ENCODE measurements at places on chromosomes 11 and 22.

DNA sequence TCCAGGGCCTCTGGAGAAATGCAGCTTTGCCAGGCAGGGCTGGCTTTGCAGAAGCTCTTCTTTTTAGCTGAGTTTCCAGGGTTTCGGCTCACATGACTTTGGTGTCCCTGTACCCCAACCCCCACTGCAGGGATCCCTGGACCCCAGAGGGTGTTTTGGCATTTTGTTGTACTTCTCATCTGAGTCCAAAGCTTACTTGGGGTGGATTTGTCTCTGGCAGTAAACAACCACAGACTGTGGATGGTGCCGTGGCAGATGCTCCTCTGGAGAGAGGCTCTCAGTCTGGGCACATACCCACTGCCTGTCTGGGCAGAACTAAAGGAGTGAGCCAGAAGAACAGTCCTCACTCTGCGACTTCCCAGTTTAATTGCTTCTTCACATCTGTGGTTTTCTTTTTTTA, 49.6 kb downstream of the COMMD9 start:
- no peak for DNase-seq

- no peak for DNase-seq
Measured at GRCh38 chr11:69445131-69445470, 36.4 kb upstream of the LINC01488 start.

DNA sequence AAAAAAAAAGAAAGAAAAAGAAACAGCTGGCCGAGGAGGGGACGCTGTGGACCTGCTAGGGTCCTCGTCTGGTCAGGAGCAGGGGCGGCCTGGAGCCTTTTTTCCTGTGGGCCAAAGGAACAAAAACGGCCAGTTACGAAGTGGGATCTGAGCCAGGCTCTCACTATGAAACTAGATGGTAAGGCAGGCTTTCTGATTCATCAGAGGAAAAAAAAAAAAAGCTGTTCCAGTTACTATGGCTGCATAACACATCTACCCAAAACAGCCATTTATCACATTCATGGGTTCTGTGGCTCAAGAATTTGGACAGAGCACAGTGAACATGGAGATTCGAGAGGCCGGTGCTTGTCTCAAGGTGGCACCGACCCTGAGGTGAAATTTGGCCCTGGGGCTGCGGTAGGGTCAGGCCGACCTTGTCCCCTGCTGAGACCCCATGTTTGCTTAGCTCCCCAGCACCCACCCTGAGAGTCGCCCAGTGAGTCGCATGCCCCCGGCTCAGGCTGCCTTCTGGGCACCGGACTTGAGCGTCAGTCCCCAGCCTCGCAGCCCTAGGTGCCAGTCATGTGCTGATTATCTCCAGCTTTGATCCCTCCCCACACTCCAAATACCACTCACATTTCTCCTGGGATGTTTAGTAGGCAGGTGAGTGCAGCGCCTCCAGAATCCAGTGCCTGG, 34.2 kb downstream of the MRGPRD start:
- DNase-seq, result no peak

GRCh38 chr11:96023275-96023674, 99.4 kb upstream of the MTMR2 start:
- no peak for DNase-seq

GRCh38 chr11:100302824-100303223, 384.3 kb upstream of the ARHGAP42 start:
- no peak for DNase-seq

- DNase-seq, result no peak
Measured at GRCh38 chr22:17897858-17898257, 123.6 kb upstream of the BID start.

- no peak for DNase-seq
Measured at GRCh38 chr11:61524446-61524845, 15.9 kb downstream of the LRRC10B start.

- DNase-seq, result peak; percentile 42
Measured at GRCh38 chr22:31313366-31314147, 21.3 kb upstream of the PIK3IP1 start.

- no peak for DNase-seq
Measured at GRCh38 chr11:126544108-126545056, 188.9 kb downstream of the ST3GAL4 start.

DNA sequence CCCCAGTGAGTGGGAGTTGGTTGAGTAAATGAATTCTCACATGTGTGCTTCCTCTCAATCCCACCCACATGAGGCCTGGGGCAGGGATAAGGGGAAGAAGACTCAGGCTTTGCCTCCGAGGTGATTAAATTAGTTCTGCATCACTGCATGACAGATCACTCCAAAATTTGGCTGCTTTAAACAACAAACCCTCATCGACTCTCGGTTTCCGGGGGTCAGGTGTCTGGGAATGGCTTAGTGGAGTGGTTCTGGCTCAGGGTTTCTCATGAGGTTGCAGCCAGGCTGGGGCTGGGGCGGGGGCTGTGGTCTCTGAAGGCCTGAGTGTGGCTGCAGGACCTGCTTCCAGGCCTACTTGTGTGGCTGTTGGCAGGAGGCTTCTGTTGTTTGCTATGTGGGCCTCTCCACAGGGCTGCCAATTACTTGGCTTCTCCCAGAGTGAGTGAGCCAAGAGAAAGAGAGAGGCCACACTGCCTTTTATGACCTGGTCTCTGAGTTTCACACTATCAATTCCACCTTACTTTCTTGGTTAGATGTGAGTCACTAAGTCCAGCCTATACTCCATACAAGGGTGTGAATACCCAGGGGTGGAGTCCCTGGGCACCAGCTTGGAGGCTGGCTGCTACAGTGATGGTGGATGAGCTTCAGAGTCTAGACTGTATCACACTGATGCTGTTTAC, 15.9 kb downstream of the MOGAT2 start:
- DNase-seq, result no peak

DNA sequence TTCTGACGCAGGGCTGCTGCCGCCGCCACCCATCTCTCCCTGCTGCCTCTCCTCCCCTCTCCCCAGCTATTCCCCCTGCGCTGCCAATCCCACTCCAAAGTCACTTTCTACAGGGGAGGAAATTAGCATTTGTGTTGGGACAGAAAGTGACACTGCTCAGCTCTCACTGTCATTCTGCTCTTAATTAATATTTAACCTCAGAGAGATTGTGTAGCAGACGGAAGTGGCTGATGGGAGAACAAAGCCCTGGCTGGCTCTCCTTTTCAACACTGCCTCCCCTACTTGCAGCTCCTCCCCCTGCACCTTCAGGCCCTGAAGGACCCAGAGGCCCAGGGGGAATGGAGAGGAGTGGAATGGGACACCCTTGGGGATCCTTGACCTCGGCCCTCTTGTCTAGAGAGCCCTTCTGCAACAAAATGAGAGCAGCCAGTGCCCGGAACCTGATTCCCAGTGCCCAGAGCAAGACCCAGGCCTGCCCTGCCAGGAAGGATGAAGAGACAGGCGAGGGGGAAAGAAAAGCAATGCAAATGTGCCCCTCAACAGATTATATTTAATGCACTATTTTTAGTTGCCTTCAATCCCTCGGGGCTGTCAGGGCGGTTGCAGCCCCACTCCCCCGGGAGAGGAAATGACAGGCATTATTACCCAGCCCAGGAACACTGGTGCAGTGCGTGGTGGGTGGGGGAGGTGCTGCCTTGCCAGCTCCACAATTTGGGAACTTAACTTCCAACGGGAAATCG, 14.6 kb upstream of the NRGN start:
- no peak for DNase-seq

DNA sequence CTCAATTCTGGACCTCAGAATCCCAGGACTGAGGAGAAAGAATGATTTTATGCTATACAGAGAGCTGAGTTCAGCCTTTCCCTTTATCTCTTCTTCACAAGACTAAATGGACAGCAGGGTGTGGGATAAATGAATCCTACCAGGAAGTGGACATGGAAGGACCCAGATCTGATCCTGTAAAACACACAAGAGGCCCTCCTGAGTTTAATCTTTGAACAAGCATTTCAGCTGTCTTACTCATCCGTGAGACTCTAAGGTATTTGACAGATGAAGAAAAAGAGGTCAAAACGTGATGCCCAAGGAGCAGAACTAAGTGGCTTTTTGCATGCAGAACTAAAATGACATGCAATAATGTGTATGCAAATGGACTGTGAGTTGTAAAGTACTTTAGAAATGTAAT, 511.3 kb downstream of the DLG2 start:
- no peak for DNase-seq

DNA sequence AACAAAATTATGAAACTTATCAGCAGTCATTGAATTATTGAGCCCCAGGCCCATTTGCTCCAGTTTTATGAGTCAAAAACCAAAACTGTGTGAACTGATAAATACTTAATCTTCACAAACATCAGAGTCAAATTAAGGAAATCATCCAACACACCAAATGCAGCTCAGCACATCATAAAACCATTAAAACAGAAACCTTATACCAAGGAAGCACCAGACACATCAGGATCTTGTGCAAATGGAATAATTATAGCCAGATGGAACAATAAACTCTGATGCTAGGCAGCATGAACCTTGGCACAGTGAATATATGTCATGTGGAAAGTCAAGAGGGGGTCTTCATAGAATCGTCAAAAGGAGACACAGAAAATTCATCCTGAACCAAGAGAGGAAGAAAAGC, 410.7 kb upstream of the API5 start:
- DNase-seq, result no peak

DNA sequence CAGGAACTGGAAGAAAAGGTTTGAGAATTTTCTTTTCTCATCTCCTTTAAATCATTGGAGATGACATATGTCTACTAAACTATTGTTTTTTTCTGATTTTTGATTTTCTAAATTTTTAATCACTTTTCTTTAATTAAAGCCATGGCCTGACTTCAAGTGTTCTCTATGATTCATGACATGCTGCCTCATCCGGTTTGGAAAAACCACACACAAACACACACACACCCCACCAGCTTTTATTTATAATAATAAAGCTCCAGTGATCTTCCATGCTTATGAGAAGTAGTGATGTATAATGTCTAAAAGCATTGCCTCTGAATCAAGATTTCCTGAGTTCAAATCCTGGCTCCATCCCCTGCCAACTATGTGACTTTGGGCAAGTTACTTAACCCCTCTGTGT, 179.2 kb downstream of the SPON1 start:
- DNase-seq, result no peak

DNA sequence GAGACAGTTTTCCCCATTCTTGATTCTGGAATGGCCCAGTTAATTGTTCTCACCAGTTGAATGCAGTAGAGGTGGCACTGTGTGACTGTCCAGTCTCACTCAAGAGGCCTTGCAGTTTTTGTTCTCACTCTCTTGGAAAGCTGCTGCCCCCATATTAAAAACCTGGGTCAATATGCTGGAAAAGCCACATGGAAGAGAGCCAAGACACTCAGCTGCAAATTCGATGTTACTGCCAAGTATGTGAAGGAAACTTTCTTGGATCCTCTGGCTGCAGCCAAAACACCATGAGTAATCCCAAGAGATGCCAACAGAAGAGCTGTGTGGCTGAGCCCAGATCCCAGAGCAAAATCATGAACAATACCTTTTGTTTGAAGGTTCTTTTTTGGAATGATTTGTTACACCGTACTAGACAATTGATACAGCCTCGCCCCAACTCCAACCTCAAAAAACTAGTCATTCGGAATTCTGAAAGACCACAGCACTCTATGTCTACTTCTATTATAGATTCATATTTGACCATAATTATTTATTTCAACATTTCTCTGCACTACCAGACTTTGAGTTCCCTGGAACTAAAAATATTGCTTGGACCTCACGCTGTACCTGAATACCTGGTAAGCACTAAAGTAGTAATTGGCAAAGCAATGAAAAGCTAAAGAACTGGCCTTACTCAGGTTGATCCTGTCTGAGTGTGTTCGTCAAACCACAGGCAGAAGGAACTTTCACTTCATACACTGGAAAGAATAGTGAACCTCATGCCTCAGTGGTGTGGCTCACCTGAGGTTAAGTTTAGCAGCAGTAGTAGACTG, 378.8 kb downstream of the ETS1 start:
- DNase-seq, result no peak

- DNase-seq, result peak; percentile 19
Measured at GRCh38 chr11:6746086-6746618, 25.6 kb downstream of the OR2AG2 start.

DNA sequence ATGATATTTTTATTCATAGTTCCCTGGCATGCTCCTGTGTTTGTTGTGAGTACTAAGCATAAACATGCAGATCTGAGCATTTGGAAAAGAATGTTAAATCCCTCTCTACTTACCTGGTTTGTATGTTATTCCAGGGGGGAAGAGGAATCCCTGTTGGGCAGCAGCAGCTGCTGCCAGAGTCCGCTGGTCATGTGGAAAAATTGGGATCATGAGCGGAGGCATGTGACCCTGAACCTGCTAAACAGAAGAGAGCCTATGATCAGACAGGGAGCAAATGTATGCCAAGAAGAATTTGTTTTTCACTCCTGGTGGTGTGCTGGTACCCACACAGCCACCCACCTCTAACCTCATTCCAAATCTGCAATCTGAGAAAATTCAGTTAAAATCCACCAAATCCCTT, 244.7 kb downstream of the SOX6 start:
- no peak for DNase-seq

DNA sequence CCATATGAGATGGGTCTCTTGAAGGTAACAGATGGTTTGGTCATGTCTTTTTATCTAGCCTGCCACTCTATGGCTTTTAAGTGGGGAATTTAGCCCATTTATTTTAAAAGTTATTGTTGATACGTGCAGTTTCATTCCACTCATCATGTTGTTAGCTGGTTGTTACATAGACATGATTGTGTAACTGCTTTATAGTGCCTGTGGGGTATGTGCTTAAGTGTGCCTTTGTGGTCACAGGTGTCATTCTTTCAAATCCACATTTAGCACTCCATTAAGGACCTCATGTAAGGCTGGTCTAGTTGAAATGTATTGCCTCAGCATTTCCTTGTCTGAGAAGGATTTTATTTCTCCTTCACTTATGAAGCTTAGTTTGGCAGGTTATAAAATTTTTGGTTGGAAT, 263.8 kb upstream of the LUZP2 start:
- no peak for DNase-seq
